Spinal cord (tissue), 10 donors: ENCODE measurements at places on chromosomes 2 and 18.

DNA sequence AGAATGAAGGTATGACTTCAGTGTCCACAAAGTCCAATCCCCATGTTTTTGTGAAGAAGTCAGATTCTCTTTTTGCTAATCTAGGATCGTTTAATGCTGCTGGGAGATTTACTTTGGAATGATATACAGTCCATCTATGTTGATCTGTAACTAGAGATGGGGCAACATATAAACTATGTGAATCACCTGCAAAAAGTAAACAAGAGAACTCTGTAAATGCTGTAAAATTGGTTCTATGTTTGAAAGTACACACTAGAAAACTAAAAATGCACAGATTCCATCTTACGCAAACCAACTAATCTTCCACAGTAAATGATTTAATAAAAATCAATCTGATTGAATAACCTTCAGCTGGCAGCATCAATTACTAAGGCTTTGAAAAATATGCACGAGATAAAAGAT lies 37.5 kb downstream of the VPS54 start:
- H3K27ac ChIP-seq: no peak overlapping the region
- DNase-seq: no peak
- no peak overlapping the region for H3K4me3 ChIP-seq
- no peaks in the 10 kb centered on the region for H3K4me1 ChIP-seq
- H3K27me3 ChIP-seq: no peaks in the 10 kb centered on the region
- H3K36me3 ChIP-seq: peaks cover 3% of the 10 kb centered on the region

DNA sequence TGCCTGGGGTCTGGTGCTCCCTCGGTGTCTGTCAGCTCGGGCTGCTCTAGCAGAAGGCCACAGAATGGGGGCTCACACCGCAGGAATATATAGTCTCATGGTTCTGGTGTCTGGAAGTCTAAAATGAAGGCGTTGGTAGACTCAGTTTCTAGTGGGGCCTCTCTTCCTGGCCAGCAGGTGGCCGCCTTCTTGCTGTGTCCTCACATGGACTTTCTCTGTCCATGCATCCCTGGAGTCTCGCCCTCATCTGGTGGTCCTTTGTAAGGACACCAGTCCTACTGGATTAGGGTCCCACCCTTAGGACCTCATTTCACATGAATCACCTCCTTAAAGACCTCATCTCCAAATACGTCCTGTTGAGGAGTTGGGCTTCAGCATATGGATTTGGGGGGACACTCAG lies 65.7 kb downstream of the RRM2 start:
- peaks cover 44% of the 10 kb centered on the region for H3K4me1 ChIP-seq
- H3K27ac ChIP-seq: no peak overlapping the region
- H3K36me3 ChIP-seq: peaks cover 3% of the 10 kb centered on the region

- H3K4me3 ChIP-seq: no peak overlapping the region
- DNase-seq: no peak
- no peaks in the 10 kb centered on the region for H3K4me1 ChIP-seq
- H3K36me3 ChIP-seq: no peaks in the 10 kb centered on the region
- H3K27ac ChIP-seq: no peak overlapping the region
Observed at GRCh38 chr2:30149513-30149912, 2.7 kb downstream of the YPEL5 start.

DNA sequence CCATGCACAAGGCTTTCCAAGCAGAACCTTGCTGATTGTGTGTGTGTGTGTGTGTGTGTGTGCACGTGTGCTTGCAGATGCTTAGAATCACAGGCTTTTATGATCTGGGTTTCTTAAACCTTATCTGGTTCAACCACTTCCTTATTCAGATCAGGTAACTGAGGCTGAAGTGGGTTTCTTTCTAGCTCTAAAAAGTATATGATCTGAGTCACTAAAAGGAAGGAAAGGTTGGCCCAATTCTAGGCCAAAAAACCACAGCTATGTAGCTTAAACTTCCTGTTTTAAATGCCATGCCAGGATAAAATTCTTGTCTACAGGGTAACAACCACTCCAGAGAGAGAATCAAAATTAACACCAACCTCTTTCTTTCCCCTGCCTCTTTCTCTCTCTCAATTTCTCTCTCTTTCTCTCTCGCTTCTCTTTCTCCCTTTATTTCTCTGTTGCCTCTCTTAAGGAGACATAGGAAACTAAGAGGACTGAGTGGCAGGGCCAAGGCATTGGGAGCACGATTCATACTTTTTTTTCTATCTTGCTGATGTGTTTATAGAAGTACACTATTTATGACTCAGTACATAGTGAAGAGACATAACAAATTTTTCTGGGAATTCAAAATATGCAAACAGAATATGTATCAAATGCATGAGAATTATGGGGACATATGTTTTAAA lies 140.3 kb downstream of the TRIB2 start:
- no peak overlapping the region for H3K4me3 ChIP-seq
- no peak overlapping the region for H3K27ac ChIP-seq
- DNase-seq: no peak
- no peaks in the 10 kb centered on the region for H3K4me1 ChIP-seq

GRCh38 chr2:240983361-240983995 lies 14.9 kb upstream of the SNED1 start:
- H3K27me3 ChIP-seq: peaks cover 2% of the 10 kb centered on the region
- H3K4me1 ChIP-seq: peaks cover 21% of the 10 kb centered on the region
- no peak overlapping the region for H3K4me3 ChIP-seq
- no peaks in the 10 kb centered on the region for H3K36me3 ChIP-seq
- no peak overlapping the region for H3K27ac ChIP-seq

DNA sequence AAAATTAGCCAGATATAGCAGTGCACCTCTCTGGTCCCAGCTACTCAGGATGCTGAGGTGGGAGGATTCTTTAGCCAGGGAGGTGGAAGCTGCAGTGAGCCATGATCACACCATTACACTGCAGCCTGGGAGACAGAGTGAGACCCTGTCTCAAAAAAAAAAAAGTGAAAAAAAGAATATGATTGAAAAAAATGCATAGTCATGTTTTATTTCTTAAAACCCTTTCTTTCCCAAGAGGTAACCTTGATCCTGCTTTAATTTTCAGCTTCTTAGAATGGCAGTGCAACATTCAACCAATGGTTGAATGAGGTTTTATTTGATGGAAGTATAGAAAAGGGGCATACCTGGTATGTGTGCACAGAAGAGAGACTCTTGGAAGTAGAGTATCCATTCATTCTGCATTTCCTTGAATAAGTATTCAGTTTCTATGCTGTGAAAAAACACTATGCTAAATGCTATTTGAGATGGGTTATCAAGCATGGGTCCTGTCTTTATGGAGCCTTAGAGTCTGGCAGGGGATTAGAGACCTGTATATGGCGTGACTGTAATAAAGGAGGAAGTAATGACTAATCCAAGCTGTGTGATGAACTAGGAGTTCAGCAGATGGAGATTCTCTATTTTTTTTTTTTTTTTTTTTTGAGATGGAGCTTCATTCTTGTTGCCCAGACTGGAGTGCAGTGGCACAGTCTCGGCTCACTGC lies 146.3 kb downstream of the WDSUB1 start:
- peaks cover 14% of the 10 kb centered on the region for H3K4me1 ChIP-seq
- H3K27me3 ChIP-seq: no peaks in the 10 kb centered on the region
- DNase-seq: no peak

DNA sequence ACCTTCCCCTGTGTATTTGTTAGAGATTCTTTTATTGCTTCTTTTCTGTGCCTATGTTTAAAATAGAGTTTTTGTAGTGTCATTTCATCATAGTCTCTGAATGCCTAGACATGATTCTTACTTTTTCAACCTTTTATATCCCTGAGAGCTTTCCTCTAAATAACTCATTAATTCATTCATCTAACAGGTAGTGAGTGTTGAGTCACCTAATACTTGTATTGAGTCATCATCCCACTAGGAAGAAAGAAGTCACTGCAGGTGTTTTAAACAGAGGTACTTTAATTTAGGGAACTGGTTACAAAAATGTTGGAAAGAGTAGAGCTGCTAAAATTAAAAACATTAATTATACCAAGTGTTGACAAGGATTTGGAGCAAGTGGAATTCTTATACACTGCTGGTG lies 18.5 kb upstream of the NMS start:
- H3K4me3 ChIP-seq: no peak overlapping the region
- no peak overlapping the region for H3K27ac ChIP-seq
- no peaks in the 10 kb centered on the region for H3K36me3 ChIP-seq
- no peaks in the 10 kb centered on the region for H3K27me3 ChIP-seq
- no peaks in the 10 kb centered on the region for H3K4me1 ChIP-seq

GRCh38 chr2:55771612-55772011 lies 78.0 kb upstream of the PNPT1 start:
- no peaks in the 10 kb centered on the region for H3K4me1 ChIP-seq
- no peak overlapping the region for H3K4me3 ChIP-seq
- no peaks in the 10 kb centered on the region for H3K27me3 ChIP-seq
- no peak overlapping the region for H3K27ac ChIP-seq
- DNase-seq: no peak
- H3K36me3 ChIP-seq: no peaks in the 10 kb centered on the region

DNA sequence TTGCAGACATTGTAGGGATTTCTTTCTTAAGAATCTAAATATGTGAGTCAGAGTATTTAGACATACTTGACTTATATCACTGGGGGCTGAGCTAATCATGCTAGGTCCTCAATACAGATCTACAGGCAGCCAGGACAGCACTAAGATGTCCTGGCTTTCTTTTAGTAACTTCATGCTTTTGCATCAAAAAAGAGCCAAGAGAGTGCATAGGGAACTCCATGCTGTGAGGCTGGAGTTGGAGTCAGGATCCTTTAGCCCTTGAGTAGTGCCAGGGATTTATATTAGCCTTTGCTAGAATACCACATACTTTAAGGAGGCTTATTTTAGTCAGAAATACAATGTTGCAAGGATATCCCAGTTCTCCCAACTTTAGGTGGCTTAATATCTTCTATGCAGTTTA lies 289.7 kb downstream of the CCDC85A start:
- H3K36me3 ChIP-seq: no peaks in the 10 kb centered on the region
- H3K27ac ChIP-seq: no peak overlapping the region
- DNase-seq: no peak

DNA sequence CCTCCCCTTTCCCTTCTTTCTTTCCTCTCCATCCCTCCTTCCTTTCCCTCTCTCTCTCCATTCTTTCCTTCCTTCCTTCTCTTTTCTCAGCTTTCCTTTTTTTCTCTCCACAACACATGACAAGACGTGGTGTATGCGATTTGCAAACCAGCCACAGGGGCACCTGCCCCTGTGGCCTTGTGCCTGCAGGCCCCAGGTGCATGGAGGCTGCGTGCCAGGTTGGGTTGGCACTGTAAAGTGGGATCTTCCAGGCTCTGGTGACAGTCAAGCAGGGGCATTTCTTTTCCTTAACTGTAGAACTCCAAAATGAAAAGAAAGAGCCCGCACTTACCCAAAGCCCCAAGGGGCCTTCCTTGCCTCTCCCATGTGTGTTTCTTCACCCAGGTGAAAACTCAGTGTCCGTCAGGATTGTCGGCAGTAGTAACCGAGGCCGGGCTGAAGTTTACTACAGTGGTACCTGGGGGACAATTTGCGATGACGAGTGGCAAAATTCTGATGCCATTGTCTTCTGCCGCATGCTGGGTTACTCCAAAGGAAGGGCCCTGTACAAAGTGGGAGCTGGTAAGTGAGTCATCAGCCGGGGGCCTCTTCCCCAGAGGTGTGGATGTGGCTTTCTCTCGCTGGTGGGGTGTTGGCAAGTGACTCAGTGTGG lies 50.9 kb downstream of the MARCO start:
- no peak overlapping the region for H3K4me3 ChIP-seq
- H3K36me3 ChIP-seq: no peaks in the 10 kb centered on the region
- no peak overlapping the region for H3K27ac ChIP-seq
- H3K4me1 ChIP-seq: no peaks in the 10 kb centered on the region
- H3K27me3 ChIP-seq: no peaks in the 10 kb centered on the region

DNA sequence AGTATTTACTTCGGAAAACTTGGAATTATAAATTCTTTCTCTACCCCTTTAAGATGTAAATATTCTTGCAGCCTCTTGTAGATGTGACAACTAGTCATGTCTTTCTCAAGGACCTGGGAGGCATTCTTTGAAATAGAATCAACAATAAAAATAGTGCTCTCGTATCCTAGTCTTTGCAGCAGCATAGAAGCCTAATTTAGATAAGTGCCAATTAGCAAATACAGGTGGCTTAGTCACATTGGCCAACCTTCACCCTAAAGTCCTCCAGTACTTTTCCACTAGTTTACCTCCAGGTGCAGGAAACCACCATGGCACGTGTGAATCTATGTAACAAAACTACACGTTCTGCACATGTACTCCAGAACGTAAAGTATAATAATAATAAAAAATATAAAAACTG lies 3.5 kb upstream of the ZSWIM2 start:
- no peak overlapping the region for H3K4me3 ChIP-seq
- H3K4me1 ChIP-seq: peaks cover 9% of the 10 kb centered on the region
- no peak overlapping the region for H3K27ac ChIP-seq
- no peak for DNase-seq

- H3K36me3 ChIP-seq: peaks cover 20% of the 10 kb centered on the region
- peak; percentile 13 for DNase-seq
- H3K27ac ChIP-seq: no peak overlapping the region
- H3K27me3 ChIP-seq: no peaks in the 10 kb centered on the region
- H3K4me3 ChIP-seq: no peak overlapping the region
Observed at GRCh38 chr2:117935456-117935855, 78.4 kb downstream of the CCDC93 start.

GRCh38 chr2:175442441-175442840 lies 260.9 kb upstream of the ATP5MC3 start:
- peak; percentile 54 for DNase-seq
- H3K4me1 ChIP-seq: peaks cover 3% of the 10 kb centered on the region
- no peak overlapping the region for H3K4me3 ChIP-seq

GRCh38 chr2:145407-145806 lies 99.1 kb upstream of the FAM110C start:
- no peak overlapping the region for H3K27ac ChIP-seq
- no peaks in the 10 kb centered on the region for H3K36me3 ChIP-seq
- no peak for DNase-seq
- H3K4me3 ChIP-seq: no peak overlapping the region
- no peaks in the 10 kb centered on the region for H3K27me3 ChIP-seq

- no peak overlapping the region for H3K27ac ChIP-seq
- H3K27me3 ChIP-seq: no peaks in the 10 kb centered on the region
- H3K4me3 ChIP-seq: no peak overlapping the region
- peaks cover 7% of the 10 kb centered on the region for H3K4me1 ChIP-seq
- no peaks in the 10 kb centered on the region for H3K36me3 ChIP-seq
- peak; percentile 53 for DNase-seq
Observed at GRCh38 chr2:121955426-121955825, 200.0 kb downstream of the TSN start.

- H3K4me1 ChIP-seq: no peaks in the 10 kb centered on the region
- no peak for DNase-seq
- no peaks in the 10 kb centered on the region for H3K36me3 ChIP-seq
- no peaks in the 10 kb centered on the region for H3K27me3 ChIP-seq
- H3K27ac ChIP-seq: no peak overlapping the region
Observed at GRCh38 chr2:203662951-203663350, 43.5 kb upstream of the CD28 start.

GRCh38 chr2:231820786-231821303 lies 34.6 kb downstream of the COPS7B start:
- no peak overlapping the region for H3K4me3 ChIP-seq
- H3K27ac ChIP-seq: no peak overlapping the region
- no peaks in the 10 kb centered on the region for H3K4me1 ChIP-seq

- no peaks in the 10 kb centered on the region for H3K27me3 ChIP-seq
- no peaks in the 10 kb centered on the region for H3K4me1 ChIP-seq
- no peak for DNase-seq
- no peak overlapping the region for H3K27ac ChIP-seq
- H3K36me3 ChIP-seq: no peaks in the 10 kb centered on the region
Observed at GRCh38 chr2:19169134-19169768, 189.2 kb downstream of the OSR1 start.
